Skin of body (tissue), 3 donors: ENCODE measurements at places on chromosomes 1 and 21.

DNA sequence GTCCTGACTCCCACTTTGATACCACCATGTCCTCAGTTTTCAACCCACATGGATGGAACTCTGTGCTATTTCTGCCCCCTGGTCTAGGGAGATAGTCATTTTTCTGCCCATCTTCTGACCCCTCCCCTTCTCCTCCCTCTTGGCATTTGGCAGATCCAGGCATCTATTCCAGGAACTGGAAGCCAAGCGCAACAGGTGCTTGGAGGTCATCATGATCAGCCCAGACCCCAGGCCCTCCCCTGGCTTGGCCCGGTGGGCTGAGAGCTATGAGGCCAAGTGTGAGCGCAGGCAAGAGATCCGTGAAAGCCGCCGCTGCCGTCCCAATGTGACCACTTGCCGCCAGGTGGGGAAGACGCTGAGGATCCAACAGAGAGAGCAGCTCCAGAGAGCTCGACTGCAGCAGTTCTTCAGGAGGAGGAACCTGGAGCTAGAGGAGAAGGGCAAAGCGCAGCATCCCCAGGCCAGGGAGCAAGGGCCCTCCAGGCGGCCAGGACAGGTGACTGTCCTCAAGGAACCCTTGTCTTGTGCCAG lies 4.0 kb downstream of the TRAF3IP3 start:
- no peak for DNase-seq

DNA sequence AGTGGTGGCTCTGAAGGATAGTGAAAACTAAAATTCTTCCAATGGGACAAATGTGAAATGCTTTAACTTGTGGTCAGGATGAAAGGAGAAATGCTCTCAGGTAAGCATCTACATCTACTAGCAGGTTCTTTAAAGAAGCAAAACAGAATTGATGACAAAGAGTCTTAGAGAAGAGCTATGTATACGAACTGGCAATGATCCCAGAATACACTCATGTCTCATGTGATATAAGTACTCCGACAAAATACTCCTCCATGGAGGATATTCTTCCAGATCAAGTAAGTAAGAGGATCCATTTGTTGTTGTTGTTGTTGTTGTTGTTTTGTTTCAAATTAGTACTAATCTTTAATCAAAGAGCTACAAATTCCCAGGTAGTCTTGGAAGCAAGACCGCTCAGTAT lies 174.0 kb upstream of the ATP1B1 start:
- no peak for DNase-seq

GRCh38 chr1:87508247-87508787 lies 179.6 kb downstream of the LMO4 start:
- DNase-seq: no peak

- no peak for DNase-seq
Observed at GRCh38 chr1:196603651-196604050, 4.6 kb downstream of the KCNT2 start.

GRCh38 chr1:57591842-57592241 lies 168.0 kb upstream of the DAB1 start:
- DNase-seq: no peak
